HT-29 (cell line): ENCODE measurements at places on chromosomes 4 and X.
A peak's percentile ranks its signal among the peaks of the same experiment; 100 is the strongest.

- no peak for DNase-seq
Observed at GRCh38 chrX:132956421-132957210, 1.8 kb downstream of the HS6ST2 start.

- DNase-seq: peak; percentile 91
Observed at GRCh38 chrX:120485638-120486520, 16.8 kb upstream of the LAMP2 start.

- no peak for DNase-seq
Observed at GRCh38 chr4:7804756-7805385, 134.8 kb downstream of the AFAP1 start.

- DNase-seq: no peak
Observed at GRCh38 chrX:40607381-40607780, 15.8 kb upstream of the MPC1L start.
